ENCODE measurements at places on chromosomes 13 and 19.

DNA sequence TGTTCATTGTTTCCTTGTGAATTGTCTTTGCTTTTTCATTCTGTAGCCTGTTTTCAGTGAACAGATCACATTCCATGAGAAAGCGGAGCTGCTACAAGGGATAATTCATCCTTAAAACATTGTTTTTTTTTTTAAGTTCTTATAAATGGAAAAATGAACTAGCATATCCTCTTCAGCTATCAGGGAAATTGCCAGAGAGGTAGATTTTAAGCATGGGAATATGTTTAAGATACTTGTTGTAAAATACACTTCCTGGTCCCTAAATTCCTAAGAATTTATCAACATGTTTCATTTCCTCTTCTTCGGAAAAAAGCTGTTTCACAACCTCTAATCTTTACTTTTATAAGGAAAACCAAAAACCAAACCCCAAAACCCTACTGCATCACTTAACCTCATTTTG lies 238.0 kb downstream of the POSTN start:
- H3K4me3 ChIP-seq, result no peak overlapping the region
- no peaks in the 10 kb centered on the region for H3K27me3 ChIP-seq
- peak overlapping the region; percentile 58 for H3K27ac ChIP-seq
- no peaks in the 10 kb centered on the region for H3K36me3 ChIP-seq
- DNase-seq, result peak; percentile 66

DNA sequence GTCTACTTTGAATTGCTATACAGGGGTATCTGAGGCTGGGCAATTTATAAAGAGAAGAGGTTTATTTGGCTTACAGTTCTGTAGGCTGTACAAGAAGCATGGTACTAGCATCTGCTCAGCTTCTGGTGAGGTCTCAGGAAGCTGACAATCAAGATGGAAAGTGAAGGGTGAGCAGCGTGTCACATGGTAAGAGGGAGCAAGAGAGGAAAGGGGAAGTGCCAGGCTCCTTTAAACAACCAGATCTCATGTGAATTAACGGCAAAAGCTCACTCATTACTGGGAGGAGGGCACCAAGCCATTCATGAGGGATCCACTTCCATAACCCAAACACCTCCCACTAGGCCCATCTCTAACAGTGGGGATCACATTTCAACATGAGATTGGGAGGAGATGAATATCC lies 222.4 kb downstream of the TDRD3 start:
- no peaks in the 10 kb centered on the region for H3K4me1 ChIP-seq
- no peak overlapping the region for H3K4me3 ChIP-seq
- peaks cover 2% of the 10 kb centered on the region for H3K27me3 ChIP-seq
- no peaks in the 10 kb centered on the region for H3K36me3 ChIP-seq

- H3K36me3 ChIP-seq, result no peaks in the 10 kb centered on the region
- H3K27ac ChIP-seq, result no peak overlapping the region
- DNase-seq, result no peak
- peaks cover 10% of the 10 kb centered on the region for H3K27me3 ChIP-seq
Measured at GRCh38 chr13:39268398-39268797, 230.1 kb downstream of the NHLRC3 start.

GRCh38 chr19:54335164-54335563 lies 3.8 kb downstream of the LILRA4 start:
- H3K27me3 ChIP-seq, result no peaks in the 10 kb centered on the region
- no peak for DNase-seq
- H3K4me1 ChIP-seq, result no peaks in the 10 kb centered on the region
- H3K27ac ChIP-seq, result no peak overlapping the region
- H3K36me3 ChIP-seq, result no peaks in the 10 kb centered on the region

- H3K36me3 ChIP-seq, result no peaks in the 10 kb centered on the region
- H3K4me1 ChIP-seq, result peaks cover 6% of the 10 kb centered on the region
- no peaks in the 10 kb centered on the region for H3K27me3 ChIP-seq
- H3K4me3 ChIP-seq, result no peak overlapping the region
- H3K27ac ChIP-seq, result no peak overlapping the region
Measured at GRCh38 chr13:98267080-98267912, 90.2 kb upstream of the RNF113B start.

GRCh38 chr19:18856385-18857126 lies 24.8 kb downstream of the UPF1 start:
- H3K4me3 ChIP-seq, result no peak overlapping the region
- H3K36me3 ChIP-seq, result peaks cover 29% of the 10 kb centered on the region
- peaks cover 16% of the 10 kb centered on the region for H3K4me1 ChIP-seq
- no peaks in the 10 kb centered on the region for H3K27me3 ChIP-seq
- DNase-seq, result no peak

DNA sequence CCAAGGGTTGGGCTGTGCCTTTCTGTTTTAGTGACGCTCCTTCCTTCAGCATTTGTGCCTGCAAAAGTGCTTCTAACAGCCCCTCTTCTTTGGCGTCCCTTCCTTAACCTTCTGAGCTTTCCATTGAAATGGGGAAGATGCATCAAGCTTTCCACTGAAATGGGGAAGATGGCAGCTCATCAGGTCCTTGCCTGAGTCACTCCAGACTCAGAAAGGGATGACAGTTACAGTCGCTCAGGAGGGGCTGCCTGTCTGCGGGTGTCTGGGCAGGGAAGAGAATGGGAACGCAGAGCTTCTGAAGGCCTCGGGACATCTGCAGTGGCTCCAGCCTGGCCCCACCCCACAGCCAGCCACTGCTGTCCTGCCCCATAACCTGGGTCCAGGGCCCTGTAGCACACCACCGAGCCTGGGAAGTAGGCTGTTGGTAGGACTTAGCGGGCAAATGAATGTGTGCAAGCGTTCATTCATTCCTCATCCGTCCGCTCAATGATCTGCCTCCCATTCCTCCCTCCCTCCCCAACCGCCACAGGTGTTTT lies 9.8 kb downstream of the AP1M1 start:
- H3K36me3 ChIP-seq, result peaks cover 5% of the 10 kb centered on the region
- H3K4me1 ChIP-seq, result no peaks in the 10 kb centered on the region
- no peak overlapping the region for H3K4me3 ChIP-seq
- DNase-seq, result no peak
- H3K27ac ChIP-seq, result no peak overlapping the region

GRCh38 chr13:113776231-113777125 lies 17.5 kb downstream of the TMEM255B start:
- H3K36me3 ChIP-seq, result no peaks in the 10 kb centered on the region
- no peak overlapping the region for H3K27ac ChIP-seq
- DNase-seq, result no peak
- peaks cover 34% of the 10 kb centered on the region for H3K4me1 ChIP-seq
- no peaks in the 10 kb centered on the region for H3K27me3 ChIP-seq

DNA sequence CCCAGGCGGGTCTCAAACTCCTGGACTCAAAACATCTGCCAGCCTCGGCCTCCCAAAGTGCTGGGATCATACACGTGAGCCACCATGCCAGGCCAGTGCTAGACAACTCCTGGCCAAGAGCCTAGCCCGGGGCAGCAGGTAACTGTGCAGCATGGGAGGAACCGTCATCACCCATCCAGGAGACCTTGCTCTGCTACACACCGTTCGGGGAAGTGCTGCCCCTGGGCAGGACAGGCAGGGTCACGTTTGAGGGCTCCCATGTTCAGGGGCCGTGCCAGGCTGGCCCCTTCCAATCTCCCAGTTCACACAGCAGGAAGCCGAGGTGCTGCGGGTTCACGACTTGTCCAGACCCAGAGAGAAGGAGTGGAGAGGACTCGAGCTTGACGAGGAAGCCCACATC lies 35.1 kb downstream of the NAXD start:
- DNase-seq, result no peak
- H3K36me3 ChIP-seq, result no peaks in the 10 kb centered on the region
- H3K27me3 ChIP-seq, result no peaks in the 10 kb centered on the region
- H3K27ac ChIP-seq, result no peak overlapping the region
- no peaks in the 10 kb centered on the region for H3K4me1 ChIP-seq

- H3K27me3 ChIP-seq, result no peaks in the 10 kb centered on the region
- no peak overlapping the region for H3K4me3 ChIP-seq
- H3K27ac ChIP-seq, result no peak overlapping the region
- no peak for DNase-seq
- no peaks in the 10 kb centered on the region for H3K4me1 ChIP-seq
- no peaks in the 10 kb centered on the region for H3K36me3 ChIP-seq
Measured at GRCh38 chr19:35908973-35909683, 1.0 kb upstream of the TYROBP start.

DNA sequence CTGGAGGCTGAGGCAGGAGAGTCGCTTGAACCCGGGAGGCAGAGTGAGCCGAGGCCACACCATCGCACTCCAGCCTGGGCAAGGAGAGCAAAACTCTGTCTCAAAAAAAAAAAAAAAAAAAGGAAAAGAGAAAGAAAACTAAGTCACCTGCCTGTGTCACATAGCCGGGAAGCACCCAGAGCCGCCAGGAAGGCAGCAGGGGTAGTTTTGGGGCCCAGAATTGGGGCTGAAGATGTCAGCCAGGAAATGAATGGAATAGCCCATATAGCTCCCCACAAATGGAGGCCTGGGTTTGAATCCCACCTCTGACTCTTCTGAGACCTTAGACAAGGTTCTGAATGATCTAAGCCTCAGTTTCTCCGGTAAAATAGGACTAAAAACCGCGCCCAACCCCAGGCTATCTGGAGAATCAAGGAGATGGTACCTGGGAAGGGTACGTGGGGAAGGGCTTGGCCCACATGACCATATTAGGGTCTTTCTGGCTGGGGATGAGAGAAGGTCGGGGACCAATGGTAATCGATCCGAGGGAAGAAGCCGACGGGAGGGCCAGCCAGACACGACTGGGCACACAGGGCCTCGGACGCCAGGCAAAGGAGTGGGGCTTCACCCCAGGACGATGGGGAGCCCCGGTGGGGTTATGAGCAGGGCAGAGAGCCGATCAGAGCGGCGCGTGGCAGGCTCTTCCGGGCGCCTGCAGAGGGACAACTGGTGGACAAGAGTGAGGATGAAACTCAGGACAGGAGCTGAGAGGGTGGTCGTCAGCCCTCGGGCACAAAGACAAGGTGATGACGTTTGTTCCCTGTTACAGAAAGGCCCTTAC lies 14.4 kb downstream of the CCDC124 start:
- no peaks in the 10 kb centered on the region for H3K36me3 ChIP-seq
- peak overlapping the region; percentile 51 for H3K4me3 ChIP-seq
- peaks cover 31% of the 10 kb centered on the region for H3K27me3 ChIP-seq

GRCh38 chr13:106440866-106441265 lies 94.6 kb downstream of the EFNB2 start:
- no peak overlapping the region for H3K4me3 ChIP-seq
- no peaks in the 10 kb centered on the region for H3K36me3 ChIP-seq
- no peaks in the 10 kb centered on the region for H3K4me1 ChIP-seq
- peak; percentile 24 for DNase-seq
- H3K27ac ChIP-seq, result no peak overlapping the region

- H3K27ac ChIP-seq, result no peak overlapping the region
- no peak overlapping the region for H3K4me3 ChIP-seq
Measured at GRCh38 chr19:8904597-8904996, 72.4 kb downstream of the MBD3L1 start.

DNA sequence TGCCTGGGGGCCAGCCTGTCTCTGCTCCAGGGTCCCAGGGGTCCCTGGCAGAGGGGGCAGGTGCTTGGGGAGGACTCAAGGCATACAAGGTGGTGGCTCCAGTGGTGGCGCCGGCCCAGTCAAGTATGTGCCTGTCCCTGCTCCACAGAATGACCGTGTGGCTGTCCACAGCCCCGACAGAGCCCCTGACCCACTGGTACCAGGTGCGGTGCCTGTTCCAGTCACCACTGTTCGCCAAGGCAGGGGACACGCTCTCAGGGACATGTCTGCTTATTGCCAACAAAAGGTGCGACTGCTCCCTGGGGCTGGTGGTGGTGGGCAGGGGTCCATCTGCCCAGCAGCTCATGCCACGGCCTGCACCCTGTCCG lies 8.2 kb downstream of the YIPF2 start:
- no peaks in the 10 kb centered on the region for H3K4me1 ChIP-seq
- DNase-seq, result no peak
- no peak overlapping the region for H3K4me3 ChIP-seq

DNA sequence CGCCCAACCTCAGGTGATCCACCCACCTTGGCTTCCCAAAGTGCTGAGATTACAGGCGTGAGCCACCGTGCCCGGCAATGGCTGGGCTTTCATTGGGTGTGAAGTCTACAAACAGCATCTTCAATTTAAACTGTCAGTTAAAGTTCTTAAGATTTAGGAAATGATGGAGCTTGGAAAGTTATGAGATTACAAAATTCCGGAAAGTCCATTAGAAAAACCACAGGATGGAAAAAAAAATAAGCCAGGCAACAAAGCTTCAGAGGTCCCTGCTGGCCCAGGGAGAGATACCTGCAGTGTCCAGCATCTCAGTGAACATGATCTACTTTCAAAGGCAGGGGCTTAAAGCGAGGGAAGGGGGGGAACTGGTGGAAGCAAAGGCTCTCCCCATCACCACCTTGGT lies 4.6 kb upstream of the ZNF587B start:
- H3K27ac ChIP-seq, result no peak overlapping the region
- peaks cover 6% of the 10 kb centered on the region for H3K4me1 ChIP-seq
- H3K27me3 ChIP-seq, result no peaks in the 10 kb centered on the region
- H3K4me3 ChIP-seq, result no peak overlapping the region
- no peaks in the 10 kb centered on the region for H3K36me3 ChIP-seq
- no peak for DNase-seq

Data from endothelial cell of umbilical vein (primary cell).